Right forelimb (tissue), 1 donor: ENCODE measurements at places on chromosomes 12 and 14.

- DNase-seq, result no peak
Measured at GRCh38 chr14:36009643-36010042, 166.9 kb downstream of the PTCSC3 start.

- DNase-seq, result no peak
Measured at GRCh38 chr12:108317308-108318234, 21.5 kb downstream of the CMKLR1 start.

- DNase-seq, result no peak
Measured at GRCh38 chr12:20628226-20628787, 66.8 kb upstream of the SLCO1C1 start.

DNA sequence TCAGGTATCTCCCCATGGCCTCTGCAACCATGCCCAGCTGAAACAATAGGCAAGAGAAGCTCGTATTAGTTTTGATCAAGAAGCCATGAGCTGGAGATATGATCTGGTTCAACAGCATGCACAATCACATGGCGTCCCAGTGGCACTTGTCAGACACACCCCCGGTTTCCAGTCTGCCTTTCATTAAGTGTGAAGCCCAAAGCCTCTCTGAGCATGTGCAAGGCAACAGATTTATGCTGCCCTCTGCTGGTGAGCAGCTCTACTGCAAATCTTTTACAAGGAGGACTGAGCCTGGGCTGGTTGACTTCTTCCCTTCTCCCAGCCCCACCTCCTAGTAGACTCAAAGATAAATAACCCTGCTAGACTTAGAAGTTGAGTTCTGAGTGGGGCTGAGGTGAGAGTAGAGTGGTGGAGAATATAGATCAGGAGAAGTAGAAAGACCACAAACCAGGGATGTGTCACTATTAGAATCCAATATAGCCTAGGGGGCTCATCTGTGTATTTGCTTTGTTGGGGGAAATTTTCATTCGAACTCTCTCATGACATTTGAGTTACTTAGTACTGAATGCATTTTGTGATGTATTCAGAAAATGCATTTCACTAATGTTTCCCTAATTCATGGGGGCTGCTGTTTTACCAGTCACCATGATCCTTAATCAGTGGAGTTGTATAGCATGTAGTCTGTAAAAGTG, 53.7 kb upstream of the MBIP start:
- DNase-seq, result peak; percentile 72

DNA sequence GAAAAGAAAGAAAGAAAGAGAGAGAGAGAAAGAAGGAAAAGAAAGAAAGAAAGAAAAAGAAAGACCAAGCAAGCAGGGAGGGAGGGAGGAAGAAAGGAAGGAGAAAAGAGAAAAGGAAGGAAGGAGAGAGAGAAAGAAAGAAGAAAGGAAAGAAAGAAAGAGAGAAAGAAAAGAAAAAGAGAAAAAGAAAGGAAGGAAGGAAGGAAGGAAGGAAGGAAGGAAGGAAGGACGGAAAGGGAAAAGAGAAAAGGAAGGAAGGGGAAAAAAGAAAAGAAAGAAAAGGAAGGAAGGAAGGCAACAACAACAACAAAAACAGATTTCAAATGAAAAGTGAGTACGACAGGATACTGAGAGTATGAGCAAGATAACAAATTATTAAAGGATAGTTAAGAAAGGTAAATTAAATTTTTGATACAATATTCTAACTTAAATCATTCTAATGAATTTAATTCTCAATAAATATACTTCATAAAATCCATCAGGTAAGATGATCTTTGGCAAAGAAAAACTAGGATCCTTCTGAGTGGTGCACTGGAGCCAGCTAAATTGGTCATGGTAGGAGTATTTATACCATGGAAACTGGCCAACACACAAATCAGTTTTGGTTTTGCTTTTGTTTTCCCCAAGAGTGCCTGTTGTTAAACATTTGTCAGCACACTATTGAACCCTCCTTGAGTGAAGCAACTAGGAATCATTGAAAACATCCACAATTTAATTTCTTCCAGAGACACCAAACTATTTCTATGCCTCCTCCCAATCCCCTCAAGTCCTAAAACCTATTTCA, 56.1 kb upstream of the DYRK2 start:
- no peak for DNase-seq

GRCh38 chr14:100577986-100578431, 9.2 kb downstream of the BEGAIN start:
- DNase-seq, result peak; percentile 30
